ENCODE measurements at places on chromosomes 6 and 20.

DNA sequence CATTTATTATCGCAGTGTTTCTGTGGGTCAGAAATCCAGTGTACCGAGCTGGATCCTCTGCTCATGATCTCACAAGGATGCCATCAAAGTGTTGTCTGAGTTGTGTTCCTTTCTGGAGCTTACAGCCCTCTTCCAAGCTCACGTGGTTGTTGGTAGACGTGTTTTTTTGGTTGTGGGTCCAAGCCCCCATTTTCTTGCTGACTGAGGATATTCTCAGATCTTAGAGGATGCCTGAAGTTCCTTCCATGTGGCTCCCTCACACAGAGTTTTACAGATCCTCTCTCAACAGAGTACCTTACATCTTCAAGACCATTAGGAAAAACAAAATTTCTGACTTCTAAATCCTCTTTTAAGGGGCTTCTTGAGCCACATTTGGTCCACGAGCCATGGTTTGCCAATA, 78.1 kb downstream of the TINAG start:
- no peak for DNase-seq

GRCh38 chr20:62736407-62737071, 27.9 kb downstream of the NTSR1 start:
- no peak for DNase-seq

GRCh38 chr6:111114482-111114881, 27.2 kb downstream of the SLC16A10 start:
- no peak for DNase-seq

DNA sequence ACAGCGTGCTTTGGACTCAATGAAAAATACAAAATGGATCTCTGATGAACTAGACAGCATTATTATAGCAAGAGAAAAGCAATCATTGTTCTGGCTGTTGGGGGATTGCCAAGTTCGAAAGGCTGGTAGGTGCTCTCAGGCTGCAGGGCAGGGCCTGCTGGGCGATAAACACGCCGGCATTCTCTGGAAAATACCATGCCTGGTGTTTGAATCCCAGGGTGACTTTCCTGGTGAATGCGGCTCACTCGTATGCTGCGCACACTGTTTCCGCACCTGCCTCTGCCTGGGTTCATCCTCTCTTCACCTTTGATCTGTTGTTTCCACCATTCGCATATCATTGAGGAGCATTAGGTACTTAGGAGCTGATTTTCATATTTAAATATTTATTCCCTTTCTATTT, 37.4 kb downstream of the GCNT2 start:
- peak; percentile 83 for DNase-seq

DNA sequence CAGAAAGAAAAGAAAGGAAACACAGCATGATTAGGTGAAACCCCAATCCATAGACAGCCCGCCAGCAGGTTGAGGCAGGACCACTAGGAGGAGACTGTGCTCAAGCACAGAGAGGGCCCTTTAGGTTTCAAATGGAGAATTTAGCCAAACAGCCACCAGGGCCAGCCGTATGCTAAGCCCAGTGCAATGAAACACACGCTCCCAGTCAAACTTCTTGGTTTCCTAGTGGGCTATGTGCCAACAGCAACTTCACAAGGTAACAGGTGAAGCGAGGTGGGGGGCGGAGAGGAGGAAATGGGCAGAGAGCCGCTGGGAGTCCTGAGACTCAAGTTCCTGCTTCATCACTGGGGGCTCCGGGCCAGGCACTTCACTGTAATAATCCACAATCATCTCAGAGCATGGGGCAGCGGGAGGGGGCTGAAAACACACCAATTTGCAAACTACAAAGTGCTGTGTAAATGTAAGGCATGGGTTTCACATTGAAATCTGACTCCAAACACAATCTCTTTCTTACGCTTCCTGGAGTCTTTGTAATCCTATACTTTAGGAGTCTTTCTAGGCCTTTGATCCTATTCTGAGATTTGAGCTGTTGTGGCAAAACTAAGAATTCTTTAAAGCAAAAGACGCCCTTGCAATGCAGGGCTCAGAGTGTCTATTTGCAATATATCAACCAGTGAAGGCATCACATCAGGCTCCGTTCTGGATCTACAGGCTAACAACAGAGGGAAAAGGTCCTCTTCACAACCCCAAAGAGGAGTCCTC, 117.3 kb downstream of the OPRM1 start:
- DNase-seq: peak; percentile 80

Measured in NCI-H748 treated with DMSO at 0.1 percent for 48 hours (cell line).